Hypothalamus (tissue), 51 donors: ENCODE measurements at places on chromosomes 1 and 21.

DNA sequence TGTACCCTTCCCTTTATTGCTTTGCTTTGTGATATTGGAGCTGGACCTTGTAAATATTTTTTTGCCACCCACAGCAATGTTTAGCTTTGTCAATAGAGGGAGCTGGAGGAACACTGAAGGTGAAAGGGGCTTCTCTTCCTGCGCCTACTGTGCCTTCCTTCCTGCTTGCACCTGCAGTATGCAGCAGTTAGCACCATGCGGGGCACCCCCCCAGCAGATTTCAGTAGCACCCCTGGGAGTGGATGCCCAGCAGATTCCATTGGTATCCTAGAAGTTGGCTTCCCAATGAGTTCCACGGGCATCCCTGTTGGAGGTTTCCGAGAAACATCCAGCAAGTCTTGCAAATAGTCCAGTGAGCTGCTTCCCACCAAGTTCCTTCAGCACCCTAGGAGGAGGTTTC lies 25.6 kb downstream of the S100A10 start:
- no peak for DNase-seq

DNA sequence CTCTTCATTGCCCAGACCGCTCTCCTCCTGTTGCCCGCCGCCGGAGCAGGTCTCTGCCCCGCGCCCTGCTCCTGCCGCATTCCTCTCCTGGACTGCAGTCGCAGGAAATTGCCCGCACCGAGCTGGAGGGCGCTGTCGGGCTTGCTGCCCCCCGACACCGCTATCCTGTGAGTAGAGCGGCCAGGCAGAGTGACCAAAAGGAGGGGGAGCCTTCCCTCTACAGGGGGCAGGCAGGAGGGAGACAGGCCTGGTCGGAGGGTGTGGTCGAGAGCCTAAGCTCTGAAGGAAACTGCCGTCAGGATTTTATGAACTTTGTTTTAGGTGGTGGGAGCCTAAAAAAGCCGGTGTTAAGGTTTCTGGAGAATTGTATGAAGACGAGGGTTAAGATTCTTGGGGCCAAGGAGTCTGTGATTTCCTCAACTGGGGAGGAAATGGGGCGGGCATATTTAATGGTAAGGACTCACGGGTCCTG lies 517 bp downstream of the LRIG2 start:
- DNase-seq: no peak

DNA sequence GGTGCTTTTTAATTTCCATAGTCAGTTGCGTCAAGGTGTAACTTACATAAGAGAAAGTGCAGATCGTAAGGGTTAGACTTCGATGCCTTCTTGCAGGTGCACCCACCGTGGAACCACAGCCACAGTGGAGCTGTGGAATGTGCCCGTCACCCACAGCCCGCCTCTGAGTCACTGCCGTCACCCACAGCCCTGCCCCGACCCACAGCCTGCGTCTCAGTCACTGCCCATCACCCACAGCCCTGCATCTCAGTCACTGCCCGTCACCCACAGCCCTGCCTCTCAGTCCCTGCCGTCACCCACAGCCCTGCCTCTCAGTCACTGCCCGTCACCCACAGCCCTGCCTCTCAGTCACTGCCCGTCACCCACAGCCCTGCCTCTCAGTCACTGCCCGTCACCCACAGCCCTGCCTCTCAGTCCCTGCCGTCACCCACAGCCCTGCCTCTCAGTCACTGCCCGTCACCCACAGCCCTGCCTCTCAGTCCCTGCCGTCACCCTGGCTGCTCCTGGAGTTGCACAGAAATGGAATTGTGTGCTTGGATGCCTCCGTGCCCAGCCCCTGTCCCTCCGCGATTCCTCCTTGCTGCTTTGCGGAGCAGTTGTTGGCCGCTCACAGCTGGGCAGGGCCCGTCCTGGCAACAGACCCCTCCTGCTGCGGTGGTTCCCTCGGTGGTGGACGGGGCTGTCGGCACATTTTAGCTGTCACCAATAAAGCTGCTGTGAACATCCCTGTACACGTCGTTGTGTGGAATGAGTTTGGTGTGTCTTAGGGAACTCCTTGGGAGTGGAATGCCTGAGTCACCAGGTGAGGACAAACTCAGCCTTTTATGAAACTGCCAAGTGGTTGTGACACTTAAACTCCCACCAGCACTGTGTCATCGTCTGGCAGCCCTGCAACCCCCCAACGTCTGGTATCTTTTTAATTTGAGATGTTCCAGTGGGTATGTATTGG lies 44.9 kb upstream of the COL6A2 start:
- no peak for DNase-seq

DNA sequence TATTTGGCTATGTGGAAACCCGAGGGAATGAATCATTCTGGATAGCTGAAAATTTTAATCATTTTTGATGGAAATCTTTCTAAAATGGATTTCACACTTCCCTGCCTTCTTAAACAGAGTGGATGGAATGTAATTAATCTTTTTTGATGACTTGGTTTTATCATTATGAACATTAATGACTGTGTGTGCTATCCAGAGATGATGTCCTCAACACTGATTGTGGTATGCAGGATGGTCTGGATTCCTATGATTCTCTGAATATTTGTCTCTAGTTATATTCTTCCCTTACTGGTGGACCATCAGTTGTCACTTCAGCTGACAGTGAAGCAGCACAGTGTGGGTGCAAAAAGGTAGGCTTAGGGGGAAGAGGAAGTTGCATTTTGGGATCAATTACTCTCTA lies 513.5 kb downstream of the LMO4 start:
- DNase-seq: no peak

GRCh38 chr1:157363660-157364140 lies 188.6 kb downstream of the FCRL5 start:
- DNase-seq: no peak

DNA sequence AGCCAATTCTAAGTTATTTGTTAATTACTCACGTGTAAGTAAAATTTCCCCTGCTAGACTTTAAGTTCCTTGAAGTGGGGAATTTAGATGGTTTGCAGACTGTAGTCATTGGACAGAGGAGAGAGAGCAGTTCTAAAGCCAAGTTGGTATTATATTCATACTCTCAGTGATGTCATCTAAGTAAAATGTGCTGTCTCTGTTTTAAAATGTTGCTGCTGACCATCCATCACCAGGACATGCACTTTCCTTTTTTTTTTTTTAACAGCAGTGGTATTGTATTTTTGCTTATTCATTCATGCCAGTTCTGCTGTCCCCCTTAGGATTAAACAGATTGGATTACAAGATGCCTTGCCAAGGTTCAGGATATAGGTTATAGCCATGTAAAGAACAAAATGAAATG lies 2.3 kb downstream of the TTLL7 start:
- DNase-seq: no peak

DNA sequence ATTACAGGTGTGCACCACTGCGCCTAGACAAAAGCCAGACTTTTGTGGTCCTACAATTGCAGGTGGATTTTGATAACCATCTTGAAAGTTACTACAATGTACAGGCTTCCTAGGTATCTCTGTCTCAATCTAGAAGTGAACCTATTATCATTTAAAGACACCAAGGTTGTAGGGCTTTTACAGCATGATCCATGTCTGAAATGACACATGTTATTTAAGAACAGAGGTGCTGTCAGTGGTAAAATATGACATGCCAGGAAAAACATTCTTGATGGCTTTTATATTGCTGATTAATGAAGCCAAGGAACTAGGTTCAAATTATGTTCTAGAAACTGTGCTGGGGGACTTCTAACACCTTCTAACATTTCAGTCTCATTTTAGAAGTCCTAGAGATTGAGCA lies 253.1 kb downstream of the SDCCAG8 start:
- no peak for DNase-seq

GRCh38 chr1:205088341-205088740 lies 4.1 kb upstream of the TMEM81 start:
- DNase-seq: no peak

DNA sequence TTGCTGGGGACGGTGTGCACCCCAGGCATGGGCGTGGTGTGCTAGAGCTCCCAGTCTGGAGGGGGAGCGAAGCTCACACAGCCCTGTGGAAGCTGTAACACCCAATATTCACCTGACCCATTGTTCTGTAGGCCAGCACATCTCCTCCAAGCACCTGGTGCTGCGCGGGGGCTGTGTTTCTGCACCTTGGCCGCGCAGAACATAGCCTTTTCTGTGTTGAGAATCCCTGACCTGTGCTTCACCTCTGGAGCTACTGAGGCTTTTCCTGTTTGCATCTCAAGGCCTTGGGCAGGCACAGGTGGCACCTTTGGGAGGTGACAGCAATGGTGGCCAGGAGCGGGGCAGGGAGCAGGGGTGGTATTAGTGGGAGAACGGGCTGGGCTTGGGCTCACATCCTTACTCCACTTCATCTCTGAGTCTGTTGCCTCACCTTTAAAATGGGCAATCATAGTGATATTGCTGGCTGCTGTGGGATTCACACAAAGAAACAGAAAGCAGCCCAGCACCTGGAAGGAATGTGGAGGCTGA lies 343.9 kb upstream of the AJAP1 start:
- DNase-seq: no peak

GRCh38 chr1:235093696-235094592 lies 34.7 kb downstream of the TOMM20 start:
- DNase-seq: peak; percentile 58

DNA sequence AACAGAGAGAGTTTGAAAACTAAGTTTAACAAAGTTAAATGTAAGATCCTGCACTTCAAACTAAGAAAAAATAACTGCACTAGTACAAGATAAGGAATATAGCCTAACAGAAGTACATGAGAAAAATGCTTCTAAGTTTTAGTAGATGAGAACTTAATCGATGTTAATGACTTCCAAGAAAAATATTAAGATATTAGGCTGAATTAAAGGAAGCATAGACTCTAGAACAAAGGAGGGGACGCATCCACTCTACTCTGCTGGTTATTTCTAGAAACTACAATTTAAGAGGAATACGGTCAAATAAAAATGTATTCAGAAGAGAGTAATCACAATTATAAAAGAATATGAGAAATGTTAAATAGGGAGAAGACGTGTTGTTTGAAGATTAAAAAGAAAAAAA lies 46.3 kb upstream of the SLC16A1 start:
- DNase-seq: no peak

- no peak for DNase-seq
Measured at GRCh38 chr1:82849460-82849859, 1048.7 kb downstream of the ADGRL2 start.

DNA sequence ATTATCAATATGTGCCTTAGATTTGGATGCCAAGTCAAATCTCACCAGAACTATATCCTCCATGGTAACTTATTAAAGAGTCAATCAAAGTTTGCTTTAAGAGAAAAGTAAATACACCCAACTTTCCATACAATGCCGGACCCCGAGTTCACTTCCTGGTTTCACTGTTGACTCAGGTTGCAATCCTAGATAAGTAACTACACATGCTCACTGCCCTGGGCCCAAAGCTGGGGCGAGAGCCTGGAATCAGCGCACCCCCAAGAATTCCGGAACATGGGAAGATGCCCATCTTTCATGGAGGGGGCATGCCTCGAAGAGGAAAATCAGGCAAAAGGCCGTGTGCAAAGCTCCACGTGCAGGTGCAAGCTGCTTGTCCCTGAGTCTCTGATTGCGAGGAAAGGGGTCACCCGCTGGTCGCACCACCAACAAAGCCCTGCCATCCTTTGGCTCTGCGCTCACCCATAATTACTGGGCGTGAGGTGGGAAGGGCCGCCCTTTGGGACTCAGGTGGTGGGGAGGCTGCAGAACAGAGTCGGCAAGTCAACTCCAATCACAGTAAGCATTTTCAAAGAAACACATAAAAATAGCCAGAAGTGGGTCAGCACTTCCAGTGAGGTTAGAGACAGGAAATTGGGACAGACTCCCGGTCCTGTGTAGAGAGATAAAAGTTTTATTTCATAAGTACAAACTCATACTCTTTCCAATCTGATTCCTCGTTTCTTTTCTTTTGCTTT lies 167.7 kb downstream of the TOMM20 start:
- DNase-seq: no peak

DNA sequence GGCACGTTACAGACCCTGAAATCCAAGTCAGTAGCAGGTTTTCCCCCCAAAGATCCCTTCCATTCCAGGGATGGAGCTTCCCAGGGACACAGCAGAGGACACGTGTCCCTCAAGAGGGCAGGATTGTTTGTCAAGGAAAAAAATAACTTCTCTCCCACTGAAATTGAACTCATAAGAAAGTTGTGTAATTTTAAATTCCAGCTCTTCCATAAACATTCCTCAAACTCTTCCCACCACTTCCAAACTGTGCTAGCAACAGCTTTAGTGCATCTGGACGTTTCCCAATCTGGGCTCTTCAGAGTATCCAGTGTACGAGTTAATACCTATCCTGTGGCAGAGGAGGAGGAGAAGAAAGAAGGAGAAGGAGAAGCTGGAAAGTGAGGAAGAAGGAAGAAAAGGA lies 79.6 kb downstream of the PSMG1 start:
- no peak for DNase-seq
